ENCODE measurements at places on chromosomes 7 and 10. TPM values are rescaled to one million over a fixed set of nuclear protein-coding genes. Genes with fewer than 3 reads are reported as not detected.

Gene ABHD11
- 26.1 TPM for total RNA-seq

Gene SGCE
- total RNA-seq: 0.70 TPM

Gene CFAP69
- total RNA-seq: 1.5 TPM

Gene SFTPA1
- not detected for total RNA-seq

Gene CTAGE8
- not detected for total RNA-seq

Gene GFRA1
- not detected for total RNA-seq

Gene IFIT1B
- total RNA-seq: not detected

Gene LMOD2
- not detected for total RNA-seq

Gene TMEM213
- not detected for total RNA-seq

Gene HECW1
- total RNA-seq: not detected

Gene OR2A12
- total RNA-seq: not detected

Gene C10orf105
- 0.17 TPM for total RNA-seq

Gene CHST15
- not detected for total RNA-seq

Gene OR6V1
- not detected for total RNA-seq

Gene PRSS37
- not detected for total RNA-seq

Gene PVRIG
- total RNA-seq: 22.4 TPM

Gene ANLN
- total RNA-seq: 40.3 TPM

Gene GHRHR
- not detected for total RNA-seq

Gene CALML5
- total RNA-seq: not detected

Gene C10orf71
- total RNA-seq: not detected

Gene ZNF277
- total RNA-seq: 12.5 TPM

Gene CTAGE4
- 1.2 TPM for total RNA-seq

Gene SPRN
- total RNA-seq: not detected

Gene CHRM2
- total RNA-seq: not detected

Gene SLC18A3
- total RNA-seq: not detected

Gene HYAL4
- total RNA-seq: not detected

Gene LLCFC1
- not detected for total RNA-seq

Measured in activated CD8-positive, alpha-beta memory T cell treated with anti-CD3 and anti-CD28 coated beads for 36 hours (primary cell).